ENCODE measurements at places on chromosomes 6 and 20.
A peak's percentile ranks its signal among the peaks of the same experiment; 100 is the strongest.

- no peak for DNase-seq
Observed at GRCh38 chr6:42226161-42226611, 8.5 kb upstream of the MRPS10 start.

- DNase-seq, result no peak
Observed at GRCh38 chr20:55893031-55893430, 112.3 kb downstream of the CBLN4 start.

DNA sequence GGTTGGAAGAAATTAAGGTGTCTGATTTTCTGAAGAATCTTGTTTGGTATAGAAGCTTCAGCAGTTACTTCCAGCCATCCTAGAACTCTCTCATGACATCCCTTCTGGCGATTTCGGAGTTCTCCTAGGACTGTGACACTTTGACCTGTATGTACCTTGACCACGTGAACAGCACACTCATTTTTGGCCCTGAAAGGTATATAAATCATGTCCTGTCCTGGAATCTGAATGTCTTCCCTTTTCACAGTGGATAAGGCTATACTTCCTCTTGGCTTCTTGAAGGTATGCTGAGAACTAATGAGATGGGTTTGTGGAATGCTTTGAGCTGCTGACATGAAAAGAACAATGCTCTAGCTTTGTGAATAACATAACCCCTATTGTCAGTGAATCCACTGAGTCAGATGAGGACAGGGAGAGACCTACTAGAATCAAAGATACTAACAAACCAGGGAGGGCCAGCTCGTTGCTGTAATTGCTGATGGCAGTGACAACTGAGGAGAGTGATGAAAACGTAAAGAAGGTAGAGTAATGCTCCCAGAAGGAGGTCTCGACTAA, 6.0 kb upstream of the ZDHHC14 start:
- DNase-seq, result no peak

DNA sequence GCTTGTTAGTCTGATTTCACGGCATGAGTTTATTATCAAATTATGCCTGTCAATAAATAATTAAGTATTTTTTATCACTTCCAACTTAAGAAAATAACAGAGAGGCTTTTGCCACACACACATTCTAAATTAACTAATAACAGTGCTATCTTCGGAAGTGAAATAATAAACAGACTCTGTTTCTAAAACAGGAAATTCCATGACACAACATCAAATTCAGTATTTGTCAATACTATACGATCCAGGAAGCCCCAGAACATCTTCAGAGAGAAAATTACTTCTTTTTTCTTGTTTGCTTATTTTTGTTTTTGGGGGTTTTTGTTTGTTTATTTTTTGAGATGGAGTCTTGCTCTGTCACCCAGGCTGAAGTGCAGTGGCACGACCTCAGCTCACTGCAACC, 150.7 kb upstream of the PRDM1 start:
- DNase-seq, result peak; percentile 68

GRCh38 chr20:51412333-51412871, 130.1 kb downstream of the NFATC2 start:
- DNase-seq, result no peak

- DNase-seq, result no peak
Observed at GRCh38 chr20:35820715-35821114, 48.9 kb downstream of the PHF20 start.

DNA sequence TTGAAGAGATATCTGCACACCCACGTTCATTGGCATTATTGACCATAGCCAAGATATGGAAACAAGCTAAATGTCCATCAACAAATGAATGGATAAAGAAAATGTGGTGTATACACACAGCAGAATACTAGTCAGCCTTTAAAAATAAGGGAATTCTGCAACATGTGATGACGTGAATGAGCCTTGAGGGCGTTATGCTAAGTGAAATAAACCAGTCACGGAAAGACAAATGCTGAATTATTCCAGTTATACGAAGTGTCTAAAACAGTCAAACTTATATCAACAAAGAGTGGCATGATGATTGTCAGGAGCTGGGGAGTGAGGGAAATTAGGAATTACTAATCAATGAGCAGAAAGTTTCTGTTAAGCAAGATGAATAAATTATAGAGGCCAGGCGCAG, 8.4 kb upstream of the DEFB121 start:
- DNase-seq, result no peak

DNA sequence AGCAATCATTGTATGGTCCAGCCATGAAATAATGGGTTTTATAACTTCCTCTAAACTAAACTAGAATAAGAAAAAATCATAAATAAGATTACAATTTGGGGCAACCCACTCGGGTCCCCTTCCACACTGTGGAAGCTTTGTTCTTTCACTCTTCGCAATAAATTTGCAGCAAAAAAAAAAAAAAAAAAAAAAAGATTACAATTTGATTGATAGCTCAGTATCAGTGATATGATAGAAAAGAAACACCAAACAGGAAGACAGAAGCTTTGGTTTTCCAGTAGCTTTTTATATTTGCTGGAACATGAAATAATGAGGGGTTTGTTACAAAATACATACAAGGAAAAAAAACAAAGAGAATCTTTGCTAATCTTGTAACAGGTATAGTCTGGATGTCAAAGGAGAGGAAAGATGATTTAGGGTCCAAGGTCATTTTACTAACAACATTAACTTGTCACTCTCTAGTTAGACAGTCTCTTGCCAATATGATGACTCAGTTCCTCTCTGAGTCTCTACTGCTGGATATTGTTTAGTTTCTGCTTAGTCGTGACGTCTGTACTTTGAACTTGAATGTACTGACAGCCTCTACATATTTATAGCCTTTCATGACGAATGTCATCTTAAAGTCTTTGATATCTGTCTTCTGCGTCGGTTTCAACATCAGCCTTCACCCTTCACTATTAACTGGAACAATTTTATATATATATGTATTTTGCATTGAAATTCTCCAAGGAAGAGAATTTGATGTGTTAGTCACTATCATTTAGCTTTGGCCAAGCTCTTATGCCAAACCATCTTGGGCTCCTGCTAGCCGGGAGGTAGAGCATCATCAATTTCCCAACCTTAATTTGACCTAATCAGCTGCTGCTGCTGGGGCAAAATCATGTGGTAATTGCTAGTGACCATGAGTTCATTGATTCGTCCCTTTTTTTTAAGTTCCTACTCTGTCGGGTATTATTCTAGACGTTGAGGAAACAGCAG, 213.1 kb upstream of the STXBP5 start:
- no peak for DNase-seq

DNA sequence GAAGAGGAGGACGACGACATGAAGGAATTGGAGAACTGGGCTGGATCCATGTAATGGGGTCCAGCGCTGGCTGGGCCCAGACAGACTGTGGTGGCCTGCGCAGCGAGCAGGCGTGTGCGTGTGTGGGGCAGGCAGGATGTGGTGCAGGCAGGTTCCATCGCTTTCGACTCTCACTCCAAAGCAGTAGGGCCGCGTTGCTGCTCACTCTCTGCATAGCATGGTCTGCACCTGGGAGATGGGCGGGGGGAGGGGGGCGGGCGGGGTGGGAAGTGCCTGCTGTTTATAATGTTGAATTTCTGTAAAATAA, 42.3 kb downstream of the CHMP4B start:
- no peak for DNase-seq

GRCh38 chr6:39273406-39273821, 40.8 kb downstream of the KCNK17 start:
- no peak for DNase-seq

DNA sequence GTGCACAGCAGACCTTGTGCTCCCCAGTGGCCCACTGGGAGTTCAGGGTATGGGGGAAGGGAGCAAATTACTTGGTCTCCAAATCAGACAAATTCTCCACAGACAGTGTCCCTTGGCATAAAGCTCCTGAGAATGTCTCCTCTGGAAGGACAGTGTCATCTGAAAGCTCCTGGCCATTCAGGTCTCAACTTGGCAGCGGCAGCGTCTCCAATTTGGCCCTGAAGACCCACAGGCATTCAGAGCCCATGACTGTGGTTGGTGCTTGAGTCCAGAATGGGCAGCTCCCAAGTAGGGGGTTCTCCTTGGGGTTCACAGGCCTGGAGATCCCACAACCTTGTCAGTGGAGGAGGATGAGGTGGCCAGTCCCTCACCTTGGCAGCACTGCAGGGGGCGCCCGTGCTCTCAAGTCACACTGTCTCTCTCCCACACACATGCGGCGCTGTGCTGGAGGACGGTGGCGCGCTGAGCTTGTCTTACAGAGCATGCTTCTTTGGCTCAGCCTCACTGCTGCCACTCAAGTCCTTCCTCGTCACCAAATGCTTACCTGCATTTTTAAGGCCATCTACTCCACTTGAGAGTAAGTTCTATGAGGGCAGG, 20.7 kb downstream of the DYNLRB1 start:
- no peak for DNase-seq

DNA sequence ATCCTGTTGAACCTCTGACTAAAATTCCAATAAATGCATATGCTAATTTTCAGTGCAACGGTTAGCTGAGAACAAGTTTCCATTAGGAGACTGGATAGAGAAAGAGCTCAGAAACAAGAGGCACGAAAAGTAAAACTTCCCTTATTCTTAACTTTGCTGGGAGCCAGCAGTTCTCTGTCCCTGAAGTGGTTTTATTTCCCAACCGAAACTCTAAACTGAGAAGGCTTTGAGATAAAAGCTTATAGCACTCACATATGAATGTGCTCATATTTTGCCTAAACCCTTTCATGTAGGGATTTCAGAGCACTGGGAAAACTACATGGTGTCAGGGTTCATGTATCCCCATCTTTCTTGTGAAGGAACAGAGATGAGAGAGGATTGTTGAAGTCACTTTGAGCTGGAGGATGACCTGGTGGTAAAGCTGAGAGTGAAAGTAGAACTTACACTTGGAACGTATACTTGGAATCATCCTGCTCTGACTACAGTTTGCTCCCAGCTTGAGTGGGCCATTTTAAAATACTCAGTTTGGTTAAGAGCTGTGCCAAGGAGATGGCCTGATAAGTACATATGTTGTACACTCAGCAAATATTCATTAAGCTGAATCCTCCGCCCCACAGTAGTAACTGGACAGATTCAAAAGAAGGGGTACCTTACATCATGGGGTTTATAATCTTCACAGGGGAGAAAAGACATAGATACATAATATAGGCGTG, 324.2 kb upstream of the CNR1 start:
- DNase-seq, result no peak

DNA sequence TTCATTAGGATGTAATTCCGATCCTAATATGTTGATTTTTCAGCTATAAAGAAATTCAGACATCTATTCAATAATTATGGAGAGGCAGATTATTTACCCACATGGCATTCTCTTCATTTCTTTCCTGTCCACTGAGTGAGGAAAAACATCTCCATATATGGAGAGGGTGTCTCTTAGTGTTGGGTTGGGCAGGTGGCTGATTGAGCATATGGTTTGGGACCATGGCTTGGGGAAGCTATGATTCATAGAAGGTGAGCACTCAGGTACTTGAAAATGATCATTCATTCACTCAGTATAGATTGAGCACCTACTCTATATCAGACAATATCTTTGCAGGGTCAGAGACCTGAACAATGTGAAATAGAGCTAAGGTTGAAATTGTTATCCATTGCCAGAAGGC, 41.3 kb upstream of the IL20RA start:
- DNase-seq, result no peak

GRCh38 chr20:45368221-45368980, 5.4 kb downstream of the SYS1 start:
- peak; percentile 75 for DNase-seq

- DNase-seq, result no peak
Observed at GRCh38 chr6:143399775-143400174, 50.7 kb downstream of the ADAT2 start.

DNA sequence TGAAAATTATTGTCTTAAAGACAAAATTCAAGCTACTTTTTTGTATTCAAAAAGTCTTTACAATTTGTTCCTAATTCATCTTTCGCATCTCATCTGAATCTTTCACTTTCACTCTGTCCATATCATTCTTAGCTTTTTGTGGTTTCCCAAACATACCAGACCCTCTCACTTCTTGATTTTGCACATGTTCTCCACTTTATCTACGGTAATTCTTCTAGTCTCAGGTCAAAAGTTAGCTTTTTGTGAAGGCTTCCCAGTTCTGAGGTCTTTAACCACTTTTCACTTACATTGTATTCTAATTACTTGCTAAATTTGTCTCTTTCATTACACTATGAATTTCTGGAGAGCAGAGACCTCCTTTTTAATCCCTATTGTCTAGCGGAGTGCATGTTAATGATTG, 34.6 kb upstream of the EPHA7 start:
- no peak for DNase-seq

GRCh38 chr6:109706513-109706912, 15.4 kb downstream of the FIG4 start:
- DNase-seq, result no peak

- DNase-seq, result no peak
Observed at GRCh38 chr6:70616728-70617260, 50.1 kb downstream of the SDHAF4 start.

GRCh38 chr6:33700391-33701050, 11.0 kb downstream of the UQCC2 start:
- DNase-seq, result peak; percentile 55

GRCh38 chr20:46353500-46354206, 45.4 kb upstream of the CDH22 start:
- DNase-seq, result no peak

- DNase-seq, result no peak
Observed at GRCh38 chr6:161745594-161746141, 471.8 kb upstream of the AGPAT4 start.

GRCh38 chr20:19330731-19331130, 118.3 kb downstream of the SLC24A3 start:
- DNase-seq, result peak; percentile 28

- DNase-seq, result peak; percentile 10
Observed at GRCh38 chr6:148507774-148508173, 165.1 kb downstream of the SASH1 start.

DNA sequence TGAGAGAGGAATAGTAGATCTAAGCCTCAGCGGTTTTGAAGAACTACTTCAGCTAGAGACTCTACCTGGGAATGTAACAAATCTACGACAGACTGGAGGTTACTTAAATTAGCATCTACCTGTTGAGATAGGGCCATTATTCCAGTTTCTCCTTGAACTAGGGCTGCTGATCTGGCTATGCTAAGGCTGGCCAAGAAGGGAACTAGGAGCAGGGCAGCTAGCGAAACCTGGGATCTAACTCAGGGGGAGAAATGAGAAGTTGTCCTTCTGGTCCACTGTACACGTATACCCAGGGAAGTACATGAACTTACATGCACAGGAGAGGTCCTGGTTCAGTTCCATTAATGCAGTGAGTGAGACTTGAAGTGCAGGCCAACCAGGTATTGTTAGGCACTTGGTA, 156.7 kb downstream of the TRIM27 start:
- no peak for DNase-seq
